ENCODE measurements at places on chromosomes 1 and 21.

- DNase-seq = no peak
Observed at GRCh38 chr21:21807598-21807903, 809.3 kb downstream of the NCAM2 start.

DNA sequence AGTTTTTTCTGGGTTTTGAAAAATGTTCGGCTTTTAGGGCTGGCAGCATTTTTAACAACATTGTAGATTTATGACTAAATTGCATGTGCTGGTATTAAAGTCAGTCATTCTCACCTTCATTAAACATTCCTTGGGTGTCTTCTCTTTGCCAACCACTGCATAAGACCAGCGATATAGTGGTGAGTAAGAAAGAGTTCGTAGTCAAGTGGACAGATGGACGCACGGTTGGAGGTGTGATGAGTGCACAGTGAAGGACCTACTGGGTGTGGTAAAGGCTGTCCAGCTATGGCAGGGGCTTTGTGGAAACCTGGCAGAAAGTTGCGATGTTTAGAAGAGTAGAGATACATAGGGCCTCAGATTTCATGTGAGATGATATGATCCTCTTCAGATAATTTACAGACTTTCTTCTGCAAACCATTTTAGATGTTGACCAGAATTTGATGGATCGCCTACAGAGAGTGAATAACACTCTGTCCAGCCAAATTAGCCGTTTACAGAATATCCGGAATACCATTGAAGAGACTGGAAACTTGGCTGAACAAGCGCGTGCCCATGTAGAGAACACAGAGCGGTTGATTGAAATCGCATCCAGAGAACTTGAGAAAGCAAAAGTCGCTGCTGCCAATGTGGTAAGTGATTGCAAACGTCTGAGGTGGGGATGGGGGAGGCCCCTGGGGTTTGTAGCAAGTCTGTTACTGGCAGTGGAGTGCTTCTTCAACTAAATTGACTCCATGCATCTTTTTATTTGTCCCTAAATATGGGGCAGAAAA lies 56.0 kb upstream of the LAMC2 start:
- no peak for DNase-seq

- no peak for DNase-seq
Observed at GRCh38 chr1:110176299-110176956, 26.1 kb downstream of the SLC6A17 start.

- DNase-seq = no peak
Observed at GRCh38 chr1:44802306-44803061, 2.3 kb downstream of the PLK3 start.

- DNase-seq = no peak
Observed at GRCh38 chr1:183656355-183656754, 3.2 kb upstream of the APOBEC4 start.

GRCh38 chr1:201740670-201741111 lies 88.3 kb upstream of the IPO9 start:
- no peak for DNase-seq

DNA sequence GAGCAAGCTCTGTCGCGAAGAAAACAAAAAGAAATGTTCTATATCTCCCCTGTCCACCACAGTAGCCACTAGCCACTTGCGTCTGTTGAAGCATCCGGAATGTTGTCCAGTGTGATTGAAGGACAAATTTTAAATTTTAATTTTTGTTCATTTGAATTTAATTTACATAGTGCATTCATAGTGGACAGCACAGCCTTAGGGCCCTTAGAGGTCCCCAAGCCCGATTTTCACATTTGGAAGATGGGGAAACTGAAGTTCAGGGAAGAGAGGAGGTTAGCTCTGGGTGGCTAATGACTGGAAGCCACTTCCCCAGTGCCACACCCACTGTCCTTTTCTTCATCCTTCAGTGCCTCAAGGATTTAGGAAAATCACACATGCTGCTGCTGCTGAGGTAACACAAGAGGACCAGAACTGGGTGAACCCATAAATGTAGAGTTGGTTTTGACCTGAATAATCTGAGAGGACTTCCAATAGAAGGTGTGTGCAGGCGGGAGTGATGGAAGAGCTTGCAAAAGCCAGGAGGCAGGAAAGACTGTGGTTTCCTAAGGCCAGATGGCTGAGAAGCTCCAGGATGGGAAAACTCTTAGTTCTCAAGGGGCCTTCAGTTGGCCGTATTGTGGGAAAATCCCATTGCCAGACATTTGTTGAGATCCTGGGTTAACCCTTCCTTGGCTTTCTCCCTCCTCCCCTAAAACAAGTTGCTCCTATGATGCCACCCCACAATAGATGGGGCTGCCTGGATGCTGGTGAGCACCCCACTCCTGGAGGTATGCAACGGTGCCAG lies 49.5 kb downstream of the TRIM11 start:
- DNase-seq = no peak

GRCh38 chr1:46480959-46481646 lies 8.5 kb upstream of the DMBX1 start:
- peak; percentile 59 for DNase-seq

DNA sequence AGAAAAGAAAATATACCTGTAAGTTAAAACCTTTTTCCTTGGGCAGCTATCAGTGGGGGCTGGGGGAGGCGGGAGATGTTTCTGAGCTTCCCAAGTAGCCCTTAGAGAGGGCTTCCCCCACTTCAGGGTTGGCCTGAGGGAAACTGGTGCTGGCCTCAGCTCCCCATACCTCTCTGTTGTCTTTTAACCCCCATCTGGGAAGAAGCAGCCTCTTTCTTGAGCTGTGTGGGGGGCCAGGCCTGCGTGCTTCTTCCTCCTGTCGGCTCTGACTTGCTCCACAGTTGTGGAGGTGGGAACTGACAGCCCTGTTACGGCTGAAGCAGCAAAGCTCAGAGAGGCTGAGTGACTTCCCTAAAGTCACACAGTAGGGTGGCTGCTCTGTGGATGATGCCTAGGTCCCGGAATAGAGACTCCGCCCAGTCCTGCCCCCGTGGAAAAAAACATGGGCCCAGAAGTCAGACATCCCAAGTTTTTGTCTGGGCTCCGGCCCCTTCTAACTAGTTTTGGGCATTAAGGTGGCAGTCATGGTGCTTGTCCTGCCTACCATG lies 55.2 kb downstream of the ATP5PO start:
- DNase-seq = no peak

- no peak for DNase-seq
Observed at GRCh38 chr1:1399872-1400575, 889 bp upstream of the CCNL2 start.

DNA sequence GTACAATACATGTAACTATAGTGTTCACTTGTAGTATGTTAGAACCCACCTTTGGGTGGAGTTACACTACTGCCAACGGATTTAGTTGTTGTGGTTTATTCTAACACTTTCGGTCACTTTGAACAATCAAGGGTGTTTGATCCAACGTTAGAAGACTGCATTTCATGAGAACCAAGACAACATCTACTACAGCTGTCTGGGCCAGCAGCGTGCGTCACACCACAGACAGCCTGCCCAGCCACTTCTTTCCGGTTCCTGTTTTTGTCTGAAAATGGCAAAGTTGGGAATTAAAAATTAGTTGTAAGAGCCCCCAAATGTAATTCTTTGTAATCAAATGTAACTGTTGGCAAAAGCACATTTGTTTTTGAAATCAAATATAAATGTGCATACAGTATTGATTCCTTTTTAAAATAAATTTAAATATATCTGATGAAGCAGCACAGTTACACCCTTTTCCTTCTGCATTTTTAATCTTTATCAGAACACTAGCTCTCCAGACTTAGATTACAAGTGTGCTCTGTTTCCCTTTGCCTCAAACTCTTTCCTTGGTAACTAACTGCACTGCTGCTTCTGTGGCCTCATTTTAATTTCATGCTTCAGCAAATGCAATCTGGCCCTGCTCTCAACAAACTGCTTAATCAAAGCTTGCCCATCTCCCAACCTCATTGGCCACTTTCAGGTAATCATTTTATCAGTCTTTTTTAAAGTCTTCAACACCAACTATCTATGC lies 86.6 kb upstream of the DPH5 start:
- DNase-seq = no peak

- DNase-seq = no peak
Observed at GRCh38 chr21:35491114-35491513, 442.0 kb upstream of the RUNX1 start.

- peak; percentile 75 for DNase-seq
Observed at GRCh38 chr1:36516372-36517010, 33.8 kb upstream of the CSF3R start.

GRCh38 chr1:109928591-109929111 lies 18.0 kb downstream of the CSF1 start:
- no peak for DNase-seq

DNA sequence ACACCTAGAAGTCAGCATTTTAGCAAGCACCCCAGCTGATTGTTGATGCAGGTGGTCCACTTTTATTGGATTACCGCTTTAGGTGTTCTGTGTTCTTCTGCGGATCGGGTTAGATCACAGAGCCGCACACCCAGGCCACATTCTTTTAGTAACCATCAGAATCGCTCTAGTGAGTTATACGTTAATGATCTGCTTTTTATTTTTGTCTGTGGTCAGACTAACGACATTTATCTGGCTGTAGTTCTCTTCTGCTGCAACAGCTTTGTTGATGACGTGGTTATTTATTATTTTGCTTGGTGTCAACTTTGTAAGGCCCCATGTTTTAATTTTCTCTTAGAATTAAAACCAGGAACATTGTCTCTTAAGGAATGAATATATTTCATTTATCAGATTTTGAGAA lies 18.2 kb downstream of the SCCPDH start:
- DNase-seq = no peak

GRCh38 chr1:39258146-39258924 lies 53.8 kb downstream of the MACF1 start:
- peak; percentile 80 for DNase-seq

DNA sequence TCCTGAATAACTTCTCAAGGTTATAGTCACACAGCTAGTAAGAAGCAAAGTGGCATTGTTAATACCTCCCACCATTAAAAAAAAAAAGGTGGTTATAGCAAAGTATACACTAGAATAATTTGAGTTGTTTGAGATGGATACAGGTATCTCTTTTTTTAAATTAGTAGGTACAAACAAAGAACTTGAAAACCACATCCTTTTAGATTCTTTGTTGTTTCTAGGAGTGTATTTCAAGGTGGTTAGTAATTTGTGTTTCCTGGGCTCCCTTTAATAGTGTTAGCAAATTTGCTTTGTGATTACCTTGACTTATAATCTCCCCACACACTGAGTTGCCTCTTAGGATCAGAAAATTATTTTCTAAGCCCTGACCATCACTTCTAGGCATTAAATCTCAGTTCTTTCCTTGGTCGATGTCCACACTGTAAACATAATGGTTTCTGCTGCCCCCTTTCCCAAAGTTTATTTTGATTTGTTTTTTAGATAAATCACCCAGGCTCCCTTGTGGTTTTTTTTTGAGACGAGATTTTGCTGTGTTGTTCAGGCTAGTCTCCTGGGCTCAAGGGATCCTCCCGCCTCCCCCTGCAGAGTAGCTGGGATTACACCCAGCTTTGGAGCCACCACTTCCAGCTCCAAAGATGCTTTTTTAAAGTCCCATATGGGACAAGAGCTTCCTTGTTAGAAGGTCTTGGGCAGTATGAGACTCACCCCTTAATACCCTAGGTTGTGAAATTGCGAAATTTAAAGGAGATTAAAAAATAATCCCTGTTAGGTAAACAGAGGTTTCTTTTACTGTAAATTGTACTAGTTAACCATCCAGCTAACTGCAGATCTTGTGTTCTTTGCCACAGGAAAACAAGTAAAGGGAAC lies 6.2 kb downstream of the AKIRIN1 start:
- DNase-seq = no peak

DNA sequence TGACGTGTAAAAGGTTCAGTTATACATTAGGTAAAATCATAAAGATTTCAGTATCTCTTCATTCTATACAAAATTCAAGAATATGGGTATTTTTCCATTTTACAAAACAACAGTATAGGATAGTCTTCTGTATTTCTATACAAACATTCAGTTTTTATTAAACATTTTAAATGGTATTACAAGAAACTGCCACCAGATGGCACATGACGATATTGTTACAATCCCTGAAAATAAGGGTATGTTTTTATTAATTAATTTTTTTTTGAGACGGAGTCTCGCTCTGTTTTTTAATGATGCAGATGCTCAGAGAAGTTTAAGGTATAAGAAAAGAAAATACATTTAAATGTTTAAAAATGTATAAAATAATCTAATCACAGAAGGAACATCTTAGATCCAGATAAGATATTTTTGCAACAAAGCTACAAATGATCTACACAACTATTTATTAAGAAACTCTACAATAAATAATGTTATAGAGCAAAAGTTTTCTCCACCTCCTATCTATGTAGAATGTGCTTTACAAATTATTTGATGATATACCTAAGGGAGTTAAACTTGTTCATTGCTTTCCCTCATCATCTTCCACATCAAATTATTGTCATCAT lies 23.5 kb upstream of the RSBN1 start:
- no peak for DNase-seq

DNA sequence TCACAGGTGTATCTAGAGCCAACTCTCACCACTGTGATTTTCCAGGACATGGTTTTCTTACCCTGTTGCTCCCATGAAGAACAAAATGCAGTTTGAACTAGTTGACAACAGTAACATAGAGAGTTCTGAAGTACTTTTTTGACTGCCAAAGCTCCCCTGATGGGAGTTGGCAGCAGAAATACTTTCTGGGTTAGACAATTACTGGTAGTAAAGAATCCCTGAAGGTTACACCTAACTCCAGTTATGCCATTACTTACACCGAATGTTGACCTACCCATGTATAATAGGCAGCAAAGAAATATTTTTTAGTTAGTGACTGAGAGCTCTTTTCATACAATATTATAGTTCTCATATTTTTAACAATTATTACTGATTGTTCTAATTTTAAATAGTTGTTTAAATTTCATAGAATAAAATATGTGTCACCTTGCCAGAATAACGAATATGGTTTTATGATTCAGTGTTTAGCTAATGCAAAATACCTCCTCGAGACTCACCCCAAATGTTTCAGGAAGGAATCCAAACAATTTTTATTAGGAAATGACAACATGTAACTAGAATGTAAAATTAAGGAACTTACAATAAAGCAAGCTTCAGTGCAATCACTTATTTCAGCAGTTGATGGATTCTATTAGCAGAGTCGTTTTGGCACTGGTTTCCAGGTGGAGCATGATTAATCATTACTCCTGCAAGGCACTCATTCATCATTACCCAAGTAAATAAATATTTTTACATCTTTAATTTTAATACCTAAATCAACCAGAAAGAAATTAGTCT lies 237.6 kb downstream of the MRPL39 start:
- peak; percentile 14 for DNase-seq

DNA sequence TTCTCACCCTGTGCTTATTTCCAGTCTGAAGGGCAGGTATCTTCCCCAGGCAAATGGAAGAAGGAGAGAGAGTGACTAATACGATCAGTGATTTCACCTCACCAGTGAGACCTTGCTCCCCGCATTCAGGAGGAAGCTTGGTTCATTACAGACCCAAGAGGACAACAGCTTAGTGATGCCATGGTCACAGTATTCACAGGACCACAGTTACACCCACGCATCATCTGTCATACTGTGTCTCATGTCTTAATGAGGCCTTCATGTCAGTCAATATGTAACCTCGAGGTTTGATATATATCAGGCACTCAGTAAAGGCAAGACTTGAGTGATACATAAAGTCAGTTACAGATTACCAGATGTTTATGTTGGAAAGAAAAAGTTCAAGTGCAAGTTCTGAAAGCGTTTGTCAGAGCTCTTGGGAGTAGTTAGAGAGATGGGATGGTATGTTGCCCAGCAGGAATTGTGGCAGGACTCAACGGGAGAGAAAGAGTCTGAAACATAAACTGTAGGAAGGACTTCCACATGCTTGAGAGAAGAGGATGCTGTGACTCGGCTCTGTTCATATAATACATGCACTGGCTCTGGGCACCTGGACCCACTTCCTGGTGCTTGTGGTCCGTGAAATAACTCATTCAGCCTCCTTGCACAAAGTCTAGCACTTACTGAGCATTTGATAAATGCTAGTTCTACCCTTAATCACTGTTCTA lies 33.3 kb downstream of the GNPAT start:
- DNase-seq = no peak
